ENCODE measurements at places on chromosomes 5 and 9.

GRCh38 chr9:69894720-69895119 is 74.1 kb downstream of the CFAP95 start:
- no peak for DNase-seq

GRCh38 chr5:119177226-119177625 is 106.3 kb downstream of the DMXL1 start:
- no peak for DNase-seq

DNA sequence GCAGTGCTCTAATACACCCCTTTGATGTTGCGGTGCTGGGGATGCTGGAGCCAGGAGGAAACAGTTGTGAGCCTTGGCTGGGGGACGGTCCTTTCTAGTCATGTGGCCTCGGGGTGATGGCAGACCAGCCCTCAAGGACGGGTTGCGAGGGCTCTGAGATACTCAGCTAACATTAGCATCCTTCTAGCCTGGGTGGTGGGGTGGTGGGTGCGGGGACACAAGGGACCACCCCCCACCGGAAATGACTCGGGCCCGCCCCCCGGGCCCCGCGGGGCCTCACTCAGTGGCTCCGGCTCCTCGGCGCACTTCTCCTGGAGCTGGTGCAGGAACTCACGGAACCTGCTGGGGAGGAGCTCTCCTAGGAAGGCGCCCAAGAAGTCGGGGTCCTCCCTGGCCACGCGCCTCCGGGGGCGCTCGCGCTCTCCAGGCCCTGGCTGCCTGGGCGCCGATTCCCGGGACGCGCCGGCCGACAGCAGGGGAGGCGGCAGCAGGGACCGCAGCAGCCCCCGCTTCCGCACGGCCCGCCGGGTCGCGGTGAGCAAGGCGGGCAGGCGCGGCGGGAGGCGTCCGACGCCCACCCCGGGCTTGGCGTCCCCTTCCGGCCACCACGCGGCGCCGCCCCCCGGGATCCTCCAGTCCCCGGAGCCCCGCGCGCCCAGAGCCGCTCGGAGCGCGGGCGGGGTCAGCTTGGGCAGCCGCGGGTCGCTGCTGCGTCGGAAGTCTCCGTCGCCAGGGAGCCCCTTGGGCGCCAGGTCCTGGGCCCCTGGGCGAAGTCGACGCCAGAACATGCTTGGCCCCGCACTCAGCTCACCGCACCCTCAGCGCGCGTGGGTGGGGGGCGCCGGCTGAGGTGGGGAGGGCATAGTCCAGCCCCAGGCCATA is 873 bp downstream of the C9orf50 start:
- no peak for DNase-seq

DNA sequence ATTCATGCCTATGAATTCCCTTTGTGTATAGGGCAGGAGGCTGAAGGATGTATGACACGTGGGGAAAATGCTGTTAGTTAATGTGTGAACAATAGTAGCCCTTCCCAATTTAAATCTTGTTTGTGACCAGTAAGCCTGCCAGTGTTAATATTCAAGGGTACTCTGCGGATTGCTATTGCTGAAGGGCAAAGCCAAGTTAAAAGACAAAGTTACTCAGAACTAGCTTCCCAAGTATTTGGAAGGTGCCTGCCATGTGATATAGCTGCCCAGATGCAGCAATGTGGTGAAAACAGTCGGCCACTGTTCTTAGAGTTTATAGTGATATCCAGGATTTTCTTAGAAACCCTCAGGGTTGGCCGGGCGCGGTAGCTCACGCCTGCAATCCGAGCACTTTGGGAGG is 34.6 kb downstream of the MARVELD2 start:
- DNase-seq = no peak

DNA sequence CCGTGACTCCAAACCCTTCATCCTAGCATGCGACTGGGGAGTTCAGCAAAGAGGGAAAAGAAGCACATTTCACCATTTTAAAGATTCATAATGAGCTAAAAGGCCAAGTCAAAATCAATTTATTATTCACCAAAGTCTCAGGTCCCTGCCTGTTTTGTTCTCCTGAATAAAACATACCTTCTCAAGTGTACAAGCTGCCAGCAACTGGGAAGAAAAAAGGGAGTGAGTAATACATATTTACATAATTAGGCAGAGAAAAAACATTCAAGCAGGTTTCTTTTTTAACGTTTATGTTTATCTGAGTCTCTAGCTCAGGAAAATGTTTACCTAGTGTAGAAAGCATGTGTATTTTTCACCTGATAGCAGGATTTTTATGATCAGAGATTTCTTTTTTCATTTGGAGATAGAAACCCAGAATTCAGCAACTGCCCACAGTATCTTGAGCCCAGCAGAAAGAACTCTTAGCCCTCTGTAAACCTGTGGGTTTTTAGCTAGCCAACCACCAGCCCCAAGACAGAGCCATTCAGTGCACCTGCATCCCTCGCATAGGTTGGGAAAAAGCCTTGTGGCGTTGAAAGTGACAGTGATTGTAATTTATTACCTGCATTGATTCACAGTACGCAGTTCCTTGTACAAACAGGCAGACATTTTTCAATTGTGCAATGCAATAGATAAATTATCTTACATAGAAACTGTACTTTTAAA is 117.9 kb upstream of the GRIA1 start:
- no peak for DNase-seq

DNA sequence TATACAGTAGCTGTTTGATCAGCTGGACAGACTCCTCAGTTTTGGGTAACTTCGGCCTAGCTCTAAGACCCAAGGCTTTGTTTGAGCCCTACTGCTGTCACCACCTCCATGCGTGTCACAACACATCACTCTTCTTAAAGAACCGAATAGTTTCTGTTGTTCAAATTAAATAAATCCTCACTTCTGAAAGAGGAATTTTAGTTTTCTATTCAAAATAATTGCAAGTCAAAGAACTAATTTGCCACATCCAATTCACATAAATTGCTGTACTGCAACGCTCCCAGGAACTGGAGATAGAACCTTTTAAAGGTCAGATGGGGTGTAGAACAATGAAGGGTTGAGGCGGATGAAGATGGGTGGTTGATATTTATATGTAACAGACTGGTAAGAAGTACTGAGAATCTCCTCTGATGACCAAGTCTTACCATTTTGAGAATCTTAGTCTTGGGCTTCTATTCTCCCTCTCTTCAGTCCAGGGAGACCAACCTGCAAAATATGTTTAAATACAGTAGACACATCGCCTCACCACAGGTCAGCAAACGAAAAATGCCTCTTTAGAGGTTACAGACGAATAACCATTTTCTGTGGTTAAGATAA is 1.6 kb downstream of the NREP start:
- no peak for DNase-seq

DNA sequence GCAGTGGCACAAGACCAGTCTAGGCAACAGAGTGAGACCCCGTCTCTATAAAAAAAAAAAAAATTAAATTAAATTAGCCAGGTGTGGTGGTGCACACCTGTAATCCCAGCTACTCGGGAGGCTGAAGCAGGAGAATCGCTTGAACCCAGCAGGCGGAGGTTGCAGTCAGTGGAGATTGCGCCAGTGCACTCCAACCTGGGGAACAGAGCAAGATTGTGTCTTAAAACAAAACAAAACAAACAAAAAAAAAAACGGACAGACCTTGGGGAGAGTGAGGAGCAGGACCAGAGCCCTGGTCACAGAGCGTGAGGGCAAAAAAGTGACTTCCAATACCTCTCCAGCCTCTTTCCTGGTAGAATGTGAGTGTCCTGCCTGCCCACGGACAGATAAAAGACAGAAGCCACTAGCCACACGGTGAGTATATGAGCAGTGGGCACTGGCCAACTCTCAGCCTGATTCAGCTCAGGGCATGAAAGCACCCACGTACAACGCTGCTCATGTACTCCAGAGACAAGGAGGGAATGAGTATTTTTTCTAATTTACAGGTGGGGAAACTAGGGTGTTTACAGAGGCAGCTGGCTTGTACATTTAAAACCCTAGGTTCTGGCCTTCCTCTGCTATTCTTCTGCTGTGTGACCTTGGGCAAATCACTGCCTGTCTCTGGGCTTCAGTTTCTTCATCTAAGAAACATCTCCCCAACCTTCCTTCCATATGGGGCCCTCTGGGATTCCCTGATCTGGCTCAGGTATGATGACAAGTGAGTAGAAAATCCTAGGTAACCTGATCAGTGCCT is 1.8 kb downstream of the OLFML2A start:
- no peak for DNase-seq

GRCh38 chr5:96893342-96893741 is 17.0 kb downstream of the ERAP2 start:
- DNase-seq = no peak

GRCh38 chr5:20446121-20446520 is 458.1 kb upstream of the CDH18 start:
- DNase-seq = no peak

DNA sequence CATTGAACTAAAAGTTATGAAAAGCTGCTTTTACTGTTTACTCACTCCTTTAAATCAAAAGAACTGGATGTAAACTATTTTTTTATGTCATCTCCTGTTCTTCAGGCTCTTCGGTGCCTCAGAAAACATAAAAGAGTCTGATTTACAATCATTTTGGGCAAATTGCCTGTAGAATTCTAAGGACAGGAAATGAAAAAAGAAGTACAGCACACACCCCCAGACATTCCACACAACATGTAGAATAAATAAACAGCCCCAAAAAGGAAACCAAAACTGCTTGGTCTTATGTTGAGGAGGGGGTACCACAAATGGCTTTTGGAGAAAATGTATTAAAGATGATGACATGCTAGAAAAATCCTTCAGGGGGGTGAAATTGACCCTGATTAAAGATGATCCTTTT is 57.2 kb downstream of the ITGA1 start:
- no peak for DNase-seq

- DNase-seq = no peak
Measured at GRCh38 chr9:118630931-118631595, 738.2 kb downstream of the BRINP1 start.

GRCh38 chr9:111691672-111692329 is 30.4 kb downstream of the GNG10 start:
- DNase-seq = no peak

- no peak for DNase-seq
Measured at GRCh38 chr5:169954786-169955185, 25.5 kb downstream of the INSYN2B start.

DNA sequence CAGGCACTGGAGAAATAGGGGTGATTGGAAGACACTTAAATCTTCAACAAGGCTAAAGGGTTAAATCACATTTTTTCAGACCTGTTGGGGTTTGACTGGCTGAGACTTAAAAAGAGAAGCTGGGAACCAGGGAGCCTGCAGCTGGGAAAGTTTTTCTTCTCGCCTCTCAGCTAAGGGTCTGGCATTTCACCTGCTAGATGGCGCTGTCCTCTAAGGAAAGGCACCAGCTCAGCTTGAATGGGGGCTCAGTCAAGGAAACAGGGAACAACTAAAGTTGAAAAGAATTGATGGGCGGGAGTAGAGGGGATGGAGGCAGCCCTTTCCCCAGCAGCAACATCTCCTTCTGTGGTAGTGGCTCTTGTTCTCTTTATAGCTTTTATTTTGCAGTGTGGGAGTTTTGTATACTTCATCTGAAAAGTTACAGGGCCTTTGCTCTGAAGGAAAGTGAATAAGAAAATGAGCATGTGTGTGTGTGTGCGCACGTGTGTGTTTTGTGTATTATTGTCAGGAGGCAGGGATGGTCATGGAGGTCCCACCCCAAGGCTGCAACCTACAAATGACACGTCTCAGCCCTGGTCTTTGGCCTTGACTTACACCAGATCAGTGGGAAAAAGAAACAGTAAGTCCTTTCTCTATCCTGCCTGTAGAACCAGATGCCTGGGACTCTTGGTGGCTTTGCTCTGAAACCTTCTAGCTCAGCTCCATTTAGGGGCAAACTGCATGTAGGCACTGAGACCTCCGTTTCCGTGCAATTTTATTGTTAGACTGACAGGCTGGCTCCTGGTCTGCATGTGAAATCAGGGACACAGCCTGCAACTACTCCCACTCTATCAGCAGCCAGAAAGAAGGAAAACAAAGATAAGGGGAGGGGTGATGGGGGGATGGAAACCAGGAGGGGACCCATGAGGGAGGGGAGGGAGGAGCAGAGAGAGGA is 316.2 kb upstream of the CLINT1 start:
- DNase-seq = peak; percentile 72

GRCh38 chr9:130670644-130671043 is 6.2 kb downstream of the PRDM12 start:
- no peak for DNase-seq

GRCh38 chr5:169106911-169107706 is 193.8 kb downstream of the SLIT3 start:
- no peak for DNase-seq

DNA sequence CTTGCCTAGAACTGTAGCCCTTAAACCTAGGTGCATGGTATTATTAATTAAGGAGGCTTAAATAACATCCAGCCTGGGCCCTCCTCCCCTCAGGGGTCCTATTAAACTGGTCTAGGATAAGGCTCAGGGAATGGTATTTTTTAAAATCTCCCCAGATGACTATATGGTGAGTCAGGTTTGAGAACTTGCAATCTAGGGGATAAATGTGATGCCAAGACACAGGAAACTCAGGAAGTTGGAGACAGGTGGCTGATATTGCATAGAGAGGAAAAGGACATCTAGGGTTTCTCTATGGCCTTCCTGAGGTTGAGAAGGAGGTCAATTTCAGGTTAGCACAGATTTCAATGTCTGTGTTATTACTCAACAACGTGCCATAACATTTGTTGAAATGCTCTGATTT is 581.0 kb downstream of the TLE1 start:
- no peak for DNase-seq

DNA sequence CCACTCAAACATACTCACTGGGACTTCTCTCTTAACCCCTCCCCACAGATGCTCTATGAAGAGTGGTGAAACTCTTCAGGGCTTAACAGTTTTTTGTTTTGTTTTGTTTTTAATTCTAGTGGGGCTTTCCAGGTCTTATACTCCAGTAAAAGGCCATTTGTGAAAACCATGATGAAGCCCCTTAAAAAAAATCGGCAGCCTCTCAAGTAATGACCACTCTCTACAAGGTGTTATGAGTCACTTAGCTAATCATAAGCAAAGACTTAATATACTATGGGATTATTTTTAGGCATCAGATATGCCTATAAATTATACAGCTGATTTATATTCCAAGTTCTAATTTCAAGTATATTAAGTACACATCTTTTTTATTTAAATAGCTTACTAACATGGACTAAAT is 607.9 kb downstream of the RAB3C start:
- DNase-seq = no peak

GRCh38 chr9:34001298-34001697 is 47.4 kb downstream of the UBAP2 start:
- no peak for DNase-seq

- no peak for DNase-seq
Measured at GRCh38 chr5:56550227-56550626, 265.1 kb upstream of the MAP3K1 start.

DNA sequence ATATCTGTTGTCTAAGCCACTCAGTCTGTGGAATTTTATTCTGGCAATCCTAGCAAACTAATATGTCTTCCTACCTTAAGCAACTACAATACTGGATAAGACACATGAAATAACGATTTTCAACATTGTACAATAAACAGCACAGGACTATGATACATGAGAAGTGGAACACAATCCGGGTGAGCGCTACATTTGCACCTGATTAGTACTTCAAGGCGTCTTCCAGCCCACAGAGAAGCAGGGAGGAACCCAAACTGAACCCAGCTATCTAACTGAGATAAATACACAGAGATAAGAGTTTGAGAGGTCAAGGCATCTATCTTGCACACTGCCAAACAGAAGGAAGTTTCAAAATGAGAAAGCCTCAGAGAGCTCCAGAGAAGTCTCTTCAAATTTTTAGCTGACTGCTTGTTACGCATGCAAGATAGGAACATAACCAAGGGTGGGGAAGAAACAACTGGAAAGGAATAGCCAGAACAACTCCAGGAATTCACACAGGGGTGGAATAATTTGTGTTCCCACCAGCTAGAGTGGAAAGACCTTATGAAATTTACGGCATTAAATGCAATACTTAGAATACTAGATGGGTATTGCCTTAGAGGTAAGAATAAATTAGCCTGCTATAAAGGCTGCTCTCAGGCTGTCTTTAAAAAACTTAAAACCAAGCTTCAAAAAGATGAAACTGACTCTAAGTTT is 481.8 kb downstream of the MTRR start:
- DNase-seq = no peak
